ENCODE measurements at places on chromosomes 5 and 9.
A peak's percentile ranks its signal among the peaks of the same experiment; 100 is the strongest.

DNA sequence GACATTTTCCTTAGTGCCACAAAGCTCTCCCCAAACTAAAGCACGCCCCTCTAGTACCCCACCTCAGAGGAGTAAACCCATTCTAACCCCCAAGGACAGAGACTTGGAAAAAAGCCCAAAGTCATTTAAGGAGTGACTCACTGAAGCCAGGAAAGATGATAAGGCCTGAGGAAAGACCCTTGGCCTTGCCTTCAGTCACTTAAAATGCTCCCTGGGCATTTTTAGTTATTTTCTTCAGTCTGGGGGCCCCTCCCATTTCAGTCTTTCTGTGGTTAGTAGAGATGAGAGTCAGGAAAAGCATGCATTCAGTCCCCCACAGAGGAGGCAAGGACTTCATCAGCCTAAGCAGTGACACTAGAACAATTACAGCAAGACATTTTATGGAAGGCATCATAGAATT lies 13.7 kb upstream of the TLX3 start:
- no peak for DNase-seq

- DNase-seq: no peak
These were observed 71.2 kb downstream of the C9orf152 start for GRCh38 chr9:110136802-110137201.

GRCh38 chr5:153211076-153211475 lies 279.4 kb upstream of the GRIA1 start:
- DNase-seq: no peak

DNA sequence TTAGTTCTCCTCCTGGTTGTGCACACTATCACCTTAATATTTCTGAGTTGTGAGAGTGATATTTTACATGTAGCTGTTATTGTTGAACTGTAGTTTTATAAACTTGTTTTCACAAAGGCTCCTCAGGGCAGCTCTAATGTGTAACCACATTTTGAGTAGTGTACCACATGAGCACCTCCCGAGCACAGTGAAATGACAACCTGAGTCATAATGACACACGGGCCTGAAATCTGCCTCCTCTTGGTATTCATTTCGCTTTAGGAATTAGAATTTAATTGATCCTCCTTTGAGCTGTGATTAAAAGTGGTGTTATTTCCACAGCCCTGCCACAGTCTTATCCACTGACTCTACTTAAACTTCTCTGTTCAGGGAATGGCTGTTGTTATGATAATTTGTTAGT lies 7.9 kb downstream of the MTRR start:
- no peak for DNase-seq

DNA sequence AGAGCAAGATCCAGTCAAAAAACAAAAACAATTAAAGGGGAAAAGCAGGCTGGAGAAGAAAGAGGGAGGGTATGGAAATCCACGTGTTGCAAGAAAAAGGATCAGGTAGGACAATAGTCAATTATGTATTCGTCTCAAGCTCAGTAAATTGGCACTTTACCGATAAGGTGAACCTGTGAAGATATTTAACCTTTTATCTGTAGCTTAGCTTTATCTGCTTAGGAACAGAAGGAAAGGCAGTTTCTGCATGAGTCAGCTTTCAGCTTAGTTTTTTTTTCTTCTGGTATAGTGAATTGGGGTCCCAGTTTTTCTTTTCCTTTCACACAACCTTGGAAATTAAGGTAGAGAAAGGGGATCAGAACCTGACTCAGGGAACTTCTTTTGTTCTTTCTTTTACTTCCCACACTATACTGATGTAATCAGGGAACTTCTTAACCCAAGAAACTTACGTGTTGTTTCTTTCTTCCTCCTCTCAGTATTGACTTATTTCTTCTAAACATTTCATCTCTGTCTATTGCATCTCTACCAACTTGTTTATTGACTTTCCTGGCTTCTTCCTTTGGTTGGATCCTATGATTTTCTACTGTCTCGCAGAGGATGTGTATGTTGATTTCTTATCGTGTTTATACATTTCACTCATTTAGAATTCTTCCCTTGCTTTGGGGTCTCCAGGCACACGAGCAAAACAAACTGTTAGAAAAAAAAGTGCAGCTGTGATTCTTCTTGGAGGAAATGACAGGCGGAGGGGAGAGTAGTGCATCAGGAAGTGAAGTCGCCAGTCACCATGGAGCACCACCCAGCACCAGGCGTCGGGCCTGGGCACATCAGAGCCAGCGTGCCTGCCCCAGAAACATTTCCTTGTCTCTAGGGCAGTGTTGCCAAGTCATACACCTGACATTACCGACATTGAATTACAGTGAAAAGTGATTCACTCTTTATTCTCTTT lies 123.0 kb upstream of the LHFPL2 start:
- no peak for DNase-seq

DNA sequence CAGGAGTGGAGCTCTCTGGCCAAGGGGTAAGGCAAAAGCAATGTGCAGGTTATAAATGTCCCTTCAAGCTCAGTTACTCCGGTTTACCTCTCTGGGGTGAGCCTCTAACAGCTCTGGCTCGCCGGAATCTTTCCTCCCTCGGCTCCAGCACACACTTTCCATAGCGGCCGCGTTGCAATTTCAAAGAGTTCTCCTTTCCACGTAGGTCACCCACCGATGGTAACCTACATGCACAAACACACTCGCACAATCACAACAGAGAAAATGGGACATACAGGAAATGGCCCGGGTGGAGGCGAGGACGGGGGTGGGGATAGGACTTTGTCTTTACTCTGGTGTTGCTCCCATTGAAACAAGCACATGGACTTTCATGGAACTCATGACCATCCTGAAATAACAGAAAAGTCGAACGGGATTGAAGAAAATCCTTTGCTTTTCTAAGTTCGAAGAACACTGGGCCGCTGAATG lies 1.2 kb downstream of the LHFPL2 start:
- DNase-seq: no peak

DNA sequence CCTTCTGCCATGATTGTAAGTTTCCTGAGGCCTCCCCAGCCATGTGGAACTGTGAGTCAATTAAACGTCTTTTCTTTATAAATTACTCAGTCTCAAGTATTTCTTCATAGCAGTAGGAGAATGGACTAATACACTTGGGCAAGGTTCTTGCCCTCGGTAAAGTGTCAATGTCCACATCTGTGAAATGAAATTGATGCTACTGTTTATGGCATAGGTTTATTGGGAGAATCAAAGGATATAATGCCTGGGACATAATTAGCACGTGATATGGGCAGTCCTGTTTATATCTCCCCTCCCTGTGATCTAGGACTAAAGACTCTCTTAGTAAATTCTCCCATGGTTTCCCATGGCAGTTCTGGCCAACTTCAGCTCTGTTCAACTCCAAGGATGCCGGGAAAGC lies 19.4 kb downstream of the TMEM174 start:
- DNase-seq: no peak

- no peak for DNase-seq
These were observed 90.4 kb downstream of the CARTPT start for GRCh38 chr5:71809446-71809845.

DNA sequence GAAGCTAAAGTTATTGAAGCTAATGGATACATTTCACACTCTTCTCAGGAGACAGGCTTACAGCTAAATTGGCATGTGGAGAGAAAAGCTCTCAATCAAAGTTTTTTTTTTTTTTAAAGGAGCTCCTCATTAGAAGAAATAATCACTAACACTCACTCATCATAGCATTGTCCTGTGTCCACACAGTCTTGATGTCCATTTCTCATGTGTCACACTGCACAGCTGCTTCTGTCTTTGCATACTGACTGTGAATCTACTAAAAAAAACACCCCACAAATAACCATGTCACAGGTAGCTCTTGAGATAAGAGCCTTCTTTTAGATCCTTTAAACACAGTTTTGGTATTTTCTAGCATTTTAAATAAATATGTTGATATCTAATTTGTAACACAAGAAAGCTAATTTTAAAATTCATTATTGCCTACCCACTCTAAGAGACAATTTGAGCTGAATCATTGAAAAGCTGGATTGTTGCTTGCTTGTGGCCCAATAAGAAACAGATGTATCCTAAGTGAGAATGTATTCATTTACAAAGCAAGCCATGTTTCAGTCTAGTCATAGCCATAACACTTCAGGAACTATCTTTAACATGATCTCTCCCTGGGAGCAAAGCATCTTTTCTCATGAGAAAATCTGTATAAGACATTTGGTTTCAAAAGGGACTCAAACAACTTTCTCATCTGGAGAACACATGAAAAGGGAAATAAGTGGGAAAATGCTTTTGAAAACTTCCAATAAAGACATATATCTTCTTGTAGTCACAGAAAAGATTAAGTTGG lies 48.1 kb upstream of the PCSK1 start:
- no peak for DNase-seq

- DNase-seq: no peak
These were observed 108.8 kb downstream of the TENT4A start for GRCh38 chr5:6822068-6822467.

GRCh38 chr5:131496400-131496713 lies 138.7 kb downstream of the RAPGEF6 start:
- DNase-seq: no peak

DNA sequence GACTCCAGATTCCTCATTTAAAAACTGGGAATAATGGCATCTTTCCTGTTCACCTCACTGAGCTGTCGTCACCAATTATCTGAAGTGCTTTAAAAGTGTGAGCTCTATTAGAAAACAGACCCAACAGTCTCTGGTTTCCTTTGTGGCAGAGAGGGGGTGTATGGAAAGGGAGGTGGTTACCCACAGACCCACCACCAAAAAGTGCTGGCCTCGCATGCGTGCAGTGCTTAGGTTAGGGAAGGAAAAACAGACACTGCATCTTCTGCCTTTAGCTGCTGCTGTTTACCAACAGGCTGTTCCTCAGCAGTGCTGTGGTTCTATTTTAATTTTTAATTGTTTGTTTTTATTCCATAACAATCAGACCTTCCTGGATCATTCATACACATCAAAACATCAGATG lies 249.6 kb downstream of the PIK3R1 start:
- DNase-seq: no peak

GRCh38 chr9:110048976-110049698 lies 158.8 kb downstream of the C9orf152 start:
- no peak for DNase-seq

GRCh38 chr5:161340012-161340411 lies 206.5 kb downstream of the GABRB2 start:
- no peak for DNase-seq

GRCh38 chr9:134204041-134204440 lies 39.7 kb upstream of the RNU6ATAC start:
- DNase-seq: no peak

DNA sequence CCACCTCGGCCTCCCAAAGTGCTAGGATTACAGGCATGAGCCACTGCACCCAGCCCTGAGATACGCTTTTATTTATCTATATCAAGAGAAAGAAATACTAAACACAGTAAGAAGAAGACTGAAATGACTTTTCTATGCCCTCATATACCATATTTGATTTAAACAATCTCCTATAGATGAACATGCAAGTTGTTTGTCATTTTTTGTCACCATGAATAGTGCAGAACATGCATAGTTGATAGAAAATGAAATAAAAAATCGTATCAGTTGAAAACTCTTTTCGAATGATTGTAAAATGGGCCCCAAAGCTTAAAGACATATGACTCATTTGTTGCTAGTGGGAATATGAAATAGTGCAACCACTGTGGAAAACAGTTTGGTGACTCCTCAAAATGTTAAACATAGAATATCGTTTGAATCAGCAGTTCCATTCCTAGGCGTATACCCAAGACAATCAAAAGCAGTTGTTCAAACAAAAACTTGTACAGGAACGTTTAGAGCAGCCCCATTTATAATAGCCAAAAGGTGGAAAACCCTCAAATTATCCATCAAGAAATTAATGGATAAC lies 61.4 kb upstream of the ANKH start:
- no peak for DNase-seq

- DNase-seq: no peak
These were observed 150.3 kb upstream of the SPRY4 start for GRCh38 chr5:142475102-142475513.

- DNase-seq: peak; percentile 6
These were observed 48.0 kb upstream of the CEP78 start for GRCh38 chr9:78187763-78188484.

- no peak for DNase-seq
These were observed 10.5 kb downstream of the GRAMD2B start for GRCh38 chr5:126433701-126434100.

GRCh38 chr9:110013064-110013463 lies 194.9 kb downstream of the C9orf152 start:
- no peak for DNase-seq

DNA sequence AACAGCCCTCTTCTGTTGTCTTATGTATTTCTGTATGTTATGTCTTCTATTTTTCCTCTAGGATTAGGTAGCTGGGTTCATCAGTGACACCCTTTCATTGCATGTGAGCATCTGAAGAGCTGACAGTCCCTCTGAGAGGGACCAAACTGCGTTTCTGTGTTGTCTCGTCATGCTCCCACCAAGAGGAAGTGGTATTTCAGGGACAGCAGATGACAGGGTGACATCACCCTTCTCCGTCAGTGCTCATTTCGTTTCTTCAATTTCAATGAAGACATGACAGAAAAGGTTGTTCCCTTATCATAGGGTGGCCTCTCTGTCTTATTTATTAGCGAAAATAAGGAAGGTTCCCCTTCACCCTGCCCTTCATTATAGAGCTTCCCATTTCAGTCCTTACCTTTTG lies 225.9 kb upstream of the NR4A3 start:
- no peak for DNase-seq

DNA sequence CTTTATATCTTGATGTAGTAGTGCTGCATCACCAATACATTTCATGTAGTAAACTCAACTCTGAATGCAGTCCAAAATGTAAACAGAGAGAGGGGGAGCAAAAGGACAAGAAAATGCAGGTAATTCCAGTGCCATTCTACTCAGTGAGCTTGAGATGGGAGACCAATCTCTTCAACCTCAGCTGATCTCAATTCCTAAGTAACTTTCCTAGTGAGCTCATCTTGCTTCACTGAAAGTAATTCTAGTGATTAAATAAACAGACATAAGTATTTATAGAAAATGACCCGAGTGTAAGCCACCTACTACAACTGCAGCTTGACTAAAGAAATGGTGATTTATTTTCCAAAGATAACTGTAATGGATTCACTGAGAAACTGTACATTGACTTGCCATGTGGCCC lies 424.5 kb downstream of the DMRT2 start:
- DNase-seq: no peak

DNA sequence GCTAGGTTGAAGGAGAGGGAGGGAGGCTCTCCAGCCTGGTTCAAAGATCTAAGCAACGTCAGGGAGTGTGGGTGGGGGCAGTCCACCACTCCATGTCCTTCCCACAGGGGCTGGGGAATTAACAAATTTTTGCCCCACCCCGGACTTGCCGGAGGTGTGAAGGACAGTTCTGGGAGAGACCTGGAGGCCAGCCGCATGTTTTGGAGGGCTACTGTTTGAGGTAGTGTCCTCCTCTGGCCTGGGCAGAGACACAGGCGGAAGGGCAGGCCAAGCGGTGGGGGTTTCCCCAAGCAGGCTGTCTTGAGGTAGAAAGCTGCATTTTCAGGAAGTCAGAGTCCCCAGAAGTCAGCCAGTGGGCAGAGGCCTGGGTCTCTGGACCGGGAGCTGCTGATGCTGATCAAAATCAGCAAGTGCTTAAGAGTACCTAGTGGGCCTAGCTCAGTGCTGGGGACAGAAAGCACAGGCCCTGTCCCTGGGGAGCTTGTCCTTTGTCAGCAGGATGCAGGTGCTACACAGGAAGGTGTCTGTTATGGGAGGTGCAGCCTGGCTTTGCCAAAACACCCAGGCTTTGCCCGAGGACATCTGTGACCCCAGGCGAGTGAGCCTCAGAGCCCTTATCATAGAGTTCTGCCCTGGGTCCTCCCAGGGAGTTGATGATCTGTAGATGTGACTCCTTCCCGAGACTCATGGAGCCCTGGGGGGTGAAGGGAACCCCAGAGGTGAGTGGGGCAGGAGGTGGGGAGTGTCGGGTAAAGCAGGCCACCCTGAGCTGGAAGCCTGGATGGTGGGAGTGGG lies 18.5 kb downstream of the JADE2 start:
- no peak for DNase-seq

- DNase-seq: no peak
These were observed 32.2 kb downstream of the FBXW2 start for GRCh38 chr9:120761006-120761405.

Measured in DMS 273 treated with DMSO at 0.1 percent for 48 hours (cell line).